ENCODE measurements at places on chromosomes 7 and 10.
A peak's percentile ranks its signal among the peaks of the same experiment; 100 is the strongest.

GRCh38 chr7:57176928-57177635 is 44.8 kb upstream of the ZNF479 start:
- DNase-seq = no peak

DNA sequence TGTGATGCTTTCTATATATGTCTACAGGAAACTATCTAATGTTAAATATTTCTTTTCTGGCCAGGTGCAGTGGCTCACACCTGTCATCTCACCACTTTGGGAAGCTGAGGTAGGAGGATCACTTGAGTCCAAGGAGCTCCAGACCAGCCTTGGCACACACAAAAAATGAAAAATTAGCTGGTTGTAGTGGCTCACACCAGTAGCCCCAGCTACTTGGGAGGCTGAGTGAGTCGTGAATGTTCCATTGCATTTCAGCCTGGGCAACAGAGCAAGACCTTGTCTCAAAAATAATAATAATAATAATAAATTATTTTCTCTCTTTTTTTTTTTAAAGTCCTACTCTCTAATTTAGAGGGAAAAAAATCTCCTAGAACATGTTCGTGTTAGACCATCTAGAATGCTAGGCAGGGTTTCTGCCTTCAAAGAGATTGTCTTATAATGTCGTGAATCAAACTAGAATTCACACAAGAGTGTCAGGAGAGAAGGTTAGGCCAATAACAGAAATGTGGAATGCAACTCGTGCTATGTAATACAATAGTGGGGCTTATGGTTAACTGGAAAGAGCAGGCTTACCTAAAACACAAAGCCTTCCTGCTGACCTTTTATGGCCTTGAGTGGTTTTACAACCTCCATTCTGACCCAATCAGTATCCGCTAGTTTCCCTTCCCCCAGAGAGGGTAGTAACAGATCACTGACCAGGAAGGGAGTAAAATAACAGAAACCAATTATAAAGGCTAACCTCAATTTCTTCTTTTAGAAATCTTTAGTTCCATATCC is 46.3 kb downstream of the MYOF start:
- peak; percentile 77 for DNase-seq

GRCh38 chr7:130398526-130399090 is 18.3 kb downstream of the CPA1 start:
- DNase-seq = no peak

DNA sequence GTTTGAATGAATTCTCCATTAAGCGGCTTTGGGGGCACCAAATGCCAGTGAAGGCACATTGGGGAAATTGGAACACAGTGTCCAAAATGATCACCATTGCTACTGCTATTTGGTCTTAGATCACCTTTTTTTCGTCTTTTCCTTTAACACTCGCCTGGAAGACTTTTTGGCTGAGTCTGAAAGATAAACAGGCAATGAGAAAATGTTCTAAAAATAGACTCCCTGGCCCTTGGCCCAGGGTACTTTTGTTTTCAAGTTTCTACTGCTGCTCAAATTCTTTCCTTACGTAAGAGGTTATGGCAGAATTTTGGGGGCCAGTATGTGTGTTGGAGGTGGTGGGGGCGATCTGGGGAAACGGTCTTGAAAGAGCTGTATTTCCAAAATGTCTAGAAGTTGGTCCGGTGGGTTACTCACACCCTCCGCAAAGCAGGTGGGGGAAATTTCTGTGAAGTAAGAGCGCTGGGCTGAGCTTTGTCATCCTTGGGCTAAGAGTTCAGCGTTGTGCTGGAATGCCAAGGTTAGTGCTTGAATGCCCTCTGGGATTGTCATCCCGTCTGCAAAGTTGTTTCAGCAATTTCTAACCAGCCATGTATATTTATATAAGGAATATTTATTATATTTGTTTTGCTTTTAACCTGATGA is 1.3 kb upstream of the ITPRIP start:
- DNase-seq = peak; percentile 71

- peak; percentile 55 for DNase-seq
Measured at GRCh38 chr10:30502266-30503060, 68.5 kb downstream of the MAP3K8 start.

DNA sequence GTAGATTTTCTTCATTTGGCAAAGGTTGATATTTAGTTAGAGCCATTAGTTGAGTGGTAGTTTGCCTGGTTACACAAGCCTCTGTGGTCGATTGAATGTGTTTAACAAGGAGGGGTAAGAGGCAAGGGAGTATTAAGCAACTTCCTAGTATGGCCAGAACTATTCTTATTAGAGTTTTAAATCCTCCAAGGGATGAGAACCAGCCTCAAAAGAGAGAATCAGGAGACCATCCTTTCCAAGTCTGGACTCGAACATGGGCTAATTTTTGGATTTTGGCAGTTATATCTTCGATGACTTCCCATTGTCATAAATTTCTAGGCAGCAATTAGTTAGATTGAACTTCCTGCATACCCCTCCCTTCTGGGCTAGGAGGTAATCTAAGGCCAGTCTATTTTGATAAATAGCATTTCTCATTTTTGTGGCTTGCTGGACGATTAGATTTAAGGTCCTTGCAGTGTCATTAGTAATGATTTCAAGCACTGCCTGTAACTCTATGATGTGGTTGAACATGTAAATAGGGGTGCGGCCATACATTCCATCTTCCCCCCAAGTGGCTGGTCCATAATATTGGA is 219.5 kb upstream of the KCND2 start:
- DNase-seq = peak; percentile 29

DNA sequence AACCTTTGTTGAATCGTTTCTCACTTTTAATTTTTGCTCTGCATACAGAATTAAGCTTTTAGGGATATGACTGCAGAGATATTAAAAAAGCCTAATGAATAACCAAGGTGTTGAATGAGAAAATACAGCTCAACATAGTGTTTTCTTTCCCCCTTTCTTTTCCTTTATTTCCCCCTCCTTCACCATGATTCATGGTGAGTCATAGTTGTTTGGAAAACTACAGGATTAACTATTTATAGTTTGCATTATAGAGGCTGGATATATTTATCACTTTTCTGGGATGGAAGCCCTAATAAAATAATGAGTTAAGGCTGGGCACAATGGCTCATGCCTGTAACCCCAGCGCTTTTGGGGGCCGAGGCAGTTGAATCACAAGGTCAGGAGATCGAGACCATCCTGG is 115.0 kb downstream of the DNAJB9 start:
- DNase-seq = peak; percentile 66

DNA sequence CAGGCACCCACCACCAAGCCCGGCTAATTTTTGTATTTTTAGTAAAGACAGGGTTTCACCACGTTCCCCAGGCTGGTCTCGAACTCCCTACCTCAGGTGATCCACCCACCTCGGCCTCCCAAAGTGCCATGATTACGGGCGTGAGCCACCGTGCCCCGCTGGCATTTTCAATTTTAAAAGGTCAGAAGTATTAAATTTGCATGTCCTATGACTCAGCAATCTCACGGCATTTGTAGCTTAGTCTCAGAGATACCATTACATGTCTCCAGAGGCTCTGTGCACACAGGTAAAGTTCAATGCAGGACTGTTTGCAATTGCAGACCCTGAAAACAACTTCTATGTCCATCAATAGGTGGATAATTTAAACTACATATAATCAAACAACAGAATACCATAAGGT is 99.2 kb downstream of the DLG5 start:
- DNase-seq = no peak

DNA sequence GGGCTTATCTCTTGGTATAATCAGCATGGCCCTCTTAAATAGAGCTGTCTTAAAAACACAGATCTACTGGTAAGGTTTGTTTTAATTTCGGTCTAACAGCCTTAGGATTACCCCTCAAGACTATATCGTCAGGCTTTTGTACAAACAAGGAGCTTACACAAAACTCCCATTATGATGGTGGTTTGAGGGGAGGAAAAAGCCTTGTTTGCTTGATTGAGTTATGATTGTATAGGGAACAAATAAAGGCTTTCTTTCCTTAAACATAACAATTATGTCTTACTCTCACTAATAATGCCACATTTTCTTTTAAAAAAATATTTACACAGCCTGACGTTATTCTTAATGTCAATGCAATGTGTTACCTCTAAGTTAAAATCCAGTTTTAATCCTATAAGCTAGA is 188.8 kb upstream of the TCF7L2 start:
- no peak for DNase-seq

DNA sequence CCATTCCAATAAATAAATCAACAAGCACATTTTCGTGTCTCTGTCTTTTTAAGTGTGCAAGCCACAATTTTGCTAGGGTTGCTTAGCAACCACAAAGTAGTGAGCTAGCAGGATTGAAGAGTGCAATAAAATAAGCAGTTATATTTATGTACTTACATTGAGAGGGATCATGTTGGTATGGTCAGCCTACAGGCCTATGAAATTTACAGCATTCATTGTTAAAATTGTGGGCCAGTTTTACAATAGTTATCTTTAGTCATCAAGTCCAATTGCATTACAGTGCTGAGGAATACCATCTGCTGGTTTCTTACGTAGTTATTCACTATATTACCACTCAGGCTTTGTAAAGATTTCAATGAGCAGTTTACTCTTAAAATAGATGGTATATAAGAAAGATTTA is 192.5 kb upstream of the POT1 start:
- DNase-seq = no peak

- peak; percentile 5 for DNase-seq
Measured at GRCh38 chr7:125173571-125173970, 243.9 kb upstream of the POT1 start.

- DNase-seq = no peak
Measured at GRCh38 chr10:95282107-95282506, 8.7 kb downstream of the PDLIM1 start.

GRCh38 chr7:27151931-27152815 is at the start of gene HOXA3:
TSS of gene HOXA3 (minus strand) at chr7:27152583. CDS start at chr7:27110640, 41,943 bp downstream.
- DNase-seq = no peak

DNA sequence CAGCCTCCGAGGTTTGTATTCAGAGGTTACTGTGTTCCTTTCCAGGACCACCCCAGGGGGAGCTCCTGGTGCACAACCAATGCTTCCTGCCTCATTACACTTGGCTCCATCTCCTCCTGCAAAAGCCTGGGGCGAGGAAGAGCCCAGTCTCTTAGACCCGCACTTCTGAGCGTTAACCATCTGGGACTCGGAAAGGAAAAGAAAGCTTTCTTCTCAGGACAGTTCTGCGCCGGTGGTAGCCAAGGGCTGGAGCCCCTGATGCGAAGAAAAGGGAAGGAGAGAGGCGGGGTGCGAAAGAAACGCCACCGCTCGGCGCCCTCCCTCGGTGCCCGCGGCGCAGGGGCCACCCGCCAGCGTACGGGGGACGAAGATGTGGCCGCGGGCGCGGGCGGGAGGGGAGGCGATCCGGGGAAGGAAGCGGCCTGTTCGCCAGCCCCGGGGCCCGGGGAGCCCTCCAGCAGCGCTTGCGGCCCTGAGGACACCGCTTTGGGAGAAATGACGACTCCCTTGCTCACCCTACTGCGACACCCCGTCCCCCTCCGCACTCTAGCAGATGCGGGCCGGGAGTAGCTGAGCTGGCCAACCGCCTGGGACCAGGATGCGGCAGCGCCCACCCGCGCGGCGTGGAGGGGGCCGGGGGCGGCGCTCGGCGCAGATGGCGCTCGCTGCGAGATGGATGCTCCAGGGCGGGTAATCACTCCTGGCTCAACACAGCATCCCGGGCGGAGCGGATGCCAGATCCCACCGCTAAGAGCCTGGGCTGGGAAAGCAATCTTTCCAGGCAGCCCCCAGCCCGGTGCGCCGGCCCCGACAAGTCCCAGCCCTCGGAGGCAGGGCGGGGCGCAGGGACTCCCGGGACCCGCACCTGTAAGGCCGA is 1.3 kb downstream of the NRCAM start:
- DNase-seq = no peak

DNA sequence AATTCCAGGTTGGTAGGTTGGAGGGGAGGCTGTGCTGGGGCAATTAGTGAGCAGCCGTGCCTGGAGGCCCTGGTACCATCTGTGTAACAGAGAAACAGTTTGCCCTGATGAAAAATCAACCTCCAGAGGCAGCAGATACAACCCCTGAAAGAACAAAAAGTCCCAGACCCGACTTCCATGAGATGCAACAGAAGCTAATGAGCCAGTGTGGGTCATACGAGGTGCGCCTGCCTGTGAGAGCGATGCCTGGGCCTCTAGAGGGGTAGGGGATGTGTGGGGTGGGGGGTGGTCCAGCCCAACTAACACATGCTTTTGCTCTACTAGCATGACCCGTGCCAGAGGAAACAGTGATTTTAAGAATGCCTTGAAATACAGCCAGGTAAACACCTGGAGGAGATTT is 39.3 kb downstream of the CELF2 start:
- DNase-seq = no peak

DNA sequence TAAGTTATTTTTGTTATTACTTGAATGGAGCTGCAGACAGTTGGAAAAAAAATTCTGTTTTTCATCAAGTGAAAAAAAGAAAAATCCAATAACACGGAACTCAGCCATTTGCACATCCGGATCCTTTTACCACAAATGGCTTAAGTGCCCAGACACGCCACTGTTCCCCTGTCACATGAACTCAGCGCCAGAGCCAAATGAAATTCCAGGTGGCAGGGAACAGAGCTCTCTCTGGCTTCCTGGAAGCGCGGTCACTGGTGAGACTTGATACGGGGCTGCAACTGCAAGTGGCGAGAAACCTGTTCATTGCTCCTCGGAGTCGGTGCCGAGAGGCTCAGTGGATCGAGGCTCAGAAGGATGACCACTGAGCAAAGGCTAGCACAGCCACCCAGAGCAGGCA is 60.8 kb upstream of the NPTX2 start:
- no peak for DNase-seq

GRCh38 chr7:23467806-23468525 is 2.3 kb downstream of the IGF2BP3 start:
- peak; percentile 48 for DNase-seq

GRCh38 chr7:21618706-21619105 is 75.9 kb downstream of the DNAH11 start:
- DNase-seq = peak; percentile 71

GRCh38 chr7:96033009-96033598 is 260.8 kb downstream of the DYNC1I1 start:
- DNase-seq = no peak

DNA sequence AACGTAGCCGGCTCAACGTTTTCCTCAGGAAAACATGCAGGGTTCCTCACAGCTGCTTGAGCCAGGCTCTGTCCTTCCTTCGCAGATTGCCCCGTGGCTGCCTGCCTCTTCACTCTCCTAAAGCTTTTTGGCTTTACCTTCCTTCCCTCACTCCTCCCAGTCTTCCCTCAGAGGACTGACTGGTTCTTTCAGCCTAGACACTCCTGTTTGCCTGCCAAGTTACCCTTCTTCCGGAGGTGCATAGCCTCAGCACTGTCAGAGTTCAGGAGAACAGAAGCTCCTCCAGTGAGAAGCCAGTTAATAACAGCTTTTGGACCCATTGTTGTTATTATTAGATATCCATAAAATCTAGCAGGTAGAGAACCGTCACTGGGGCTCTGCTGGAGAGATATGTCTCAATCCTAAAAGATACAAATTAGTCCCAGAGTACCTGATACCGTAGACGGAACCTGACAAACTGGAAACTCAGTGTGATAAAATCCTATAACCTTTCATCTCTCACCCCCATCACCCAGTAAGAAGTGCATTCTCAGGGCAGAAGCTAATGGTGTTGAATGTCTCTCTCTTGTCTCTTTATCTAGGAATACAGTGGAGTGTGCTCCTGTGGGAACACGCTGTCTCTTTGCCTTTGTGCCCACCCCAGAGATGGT is 79.6 kb downstream of the SND1 start:
- DNase-seq = no peak

GRCh38 chr10:30784897-30785605 is 155.5 kb upstream of the LYZL2 start:
- peak; percentile 87 for DNase-seq

Data from A172 (cell line).